ENCODE measurements at places on chromosomes 4 and X.

DNA sequence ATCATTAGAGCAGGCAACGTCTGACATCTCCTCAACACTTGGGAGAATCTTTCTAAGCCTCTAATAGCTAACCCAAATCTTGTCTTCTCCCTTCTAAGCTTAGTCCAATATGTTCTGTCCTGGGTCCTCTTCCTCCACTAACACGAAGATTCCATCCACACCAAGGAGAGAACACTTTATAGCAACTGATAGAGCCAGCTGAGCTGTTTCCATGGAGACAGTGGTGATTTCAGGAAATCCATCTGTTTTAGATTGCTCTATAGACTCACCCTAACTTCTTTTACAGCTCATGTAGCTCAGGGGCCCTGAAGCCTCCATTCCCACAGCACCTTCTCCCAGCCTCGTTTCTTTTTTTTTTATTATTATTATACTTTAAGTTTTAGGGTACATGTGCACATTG is 37.4 kb downstream of the SCD5 start:
- no peak for DNase-seq

- DNase-seq: no peak
These were observed 44.7 kb upstream of the UGT2B7 start for GRCh38 chr4:69051576-69051943.

GRCh38 chr4:102757681-102758080 is 3.1 kb downstream of the MANBA start:
- no peak for DNase-seq

DNA sequence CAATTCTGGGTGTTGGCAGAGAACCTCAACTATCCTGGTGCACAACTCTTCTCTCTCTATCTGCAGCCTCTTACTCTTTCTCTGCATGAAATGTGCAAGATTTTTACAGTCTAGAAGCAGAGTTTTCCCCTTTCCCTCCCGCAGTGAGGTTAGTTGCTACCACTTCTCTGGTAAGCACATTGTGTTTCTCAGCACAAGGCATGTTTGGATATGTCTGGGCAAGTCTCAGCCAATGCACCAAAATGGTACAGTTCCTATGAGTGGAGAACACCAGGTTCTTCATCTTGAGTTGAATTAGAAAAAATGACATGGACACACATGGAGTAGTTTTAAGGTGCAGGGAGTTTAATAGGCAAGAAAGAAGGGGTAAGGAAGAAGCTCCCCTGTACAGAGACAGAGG is 187.0 kb downstream of the CCNG2 start:
- no peak for DNase-seq

GRCh38 chr4:112516066-112516470 is at the start of gene NEUROG2:
Gene NEUROG2 (minus strand): TSS chr4:112516180. CDS start chr4:112515475, 705 bp downstream.
- DNase-seq: no peak

DNA sequence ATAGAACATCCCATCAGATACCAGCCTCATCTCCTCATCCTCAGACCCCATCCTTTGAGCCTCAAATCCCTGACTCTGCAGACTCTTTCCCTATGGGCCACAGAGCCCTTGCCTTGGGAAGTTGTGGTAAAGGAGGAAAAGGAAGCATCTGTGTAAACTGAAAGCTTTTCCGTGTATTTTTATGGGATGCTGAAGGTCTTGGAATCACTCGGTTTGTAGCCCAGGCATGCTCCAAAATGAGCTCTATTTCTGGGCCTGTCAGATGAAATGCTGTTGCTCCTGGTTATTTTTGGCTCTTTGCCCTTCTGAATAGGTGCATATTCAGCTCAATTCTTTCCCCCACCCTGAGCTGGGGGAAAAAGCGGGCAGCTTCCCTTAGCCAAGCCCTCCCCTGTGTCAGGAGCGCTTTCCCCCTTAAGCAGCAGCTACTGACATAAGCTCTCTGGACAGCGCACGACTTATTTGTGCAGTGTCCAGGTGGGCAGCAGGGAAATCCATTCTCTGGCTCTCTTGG is 5.0 kb upstream of the SEL1L3 start:
- no peak for DNase-seq

- no peak for DNase-seq
These were observed 521.4 kb downstream of the RPA4 start for GRCh38 chrX:97405031-97405660.

DNA sequence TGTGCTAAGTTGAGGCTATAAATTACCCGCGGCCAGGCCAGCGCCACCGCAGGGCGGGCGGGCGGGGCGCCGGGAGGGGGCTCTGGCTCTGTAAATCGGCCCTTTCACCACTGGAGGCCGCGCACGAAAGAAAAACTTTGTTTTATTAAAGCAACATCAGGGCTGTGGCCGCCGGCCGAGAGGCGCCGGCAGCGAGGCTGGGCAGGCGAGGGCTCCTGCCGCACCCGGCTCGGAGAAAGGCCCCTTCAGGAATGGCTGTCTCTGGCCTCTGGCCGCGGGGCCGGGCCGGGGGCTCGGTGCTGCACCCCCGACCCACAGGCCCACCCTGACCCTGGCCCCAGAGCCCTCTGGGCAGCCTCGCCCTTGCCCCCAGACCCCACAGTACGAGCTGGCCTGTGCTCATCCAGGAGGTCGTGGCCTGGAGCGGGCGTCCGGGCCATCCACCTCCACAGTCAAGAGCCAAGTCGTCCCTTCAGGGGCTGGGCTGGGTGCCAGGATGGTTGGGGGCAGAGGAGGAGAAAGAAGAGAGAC is 29.5 kb upstream of the FGFR3 start:
- no peak for DNase-seq

GRCh38 chr4:93199492-93199891 is 629.1 kb upstream of the ATOH1 start:
- DNase-seq: peak; percentile 11

GRCh38 chr4:56424697-56425514 is 10.5 kb downstream of the PPAT start:
- DNase-seq: no peak

- no peak for DNase-seq
These were observed 71.7 kb downstream of the ABLIM2 start for GRCh38 chr4:8086783-8087445.

DNA sequence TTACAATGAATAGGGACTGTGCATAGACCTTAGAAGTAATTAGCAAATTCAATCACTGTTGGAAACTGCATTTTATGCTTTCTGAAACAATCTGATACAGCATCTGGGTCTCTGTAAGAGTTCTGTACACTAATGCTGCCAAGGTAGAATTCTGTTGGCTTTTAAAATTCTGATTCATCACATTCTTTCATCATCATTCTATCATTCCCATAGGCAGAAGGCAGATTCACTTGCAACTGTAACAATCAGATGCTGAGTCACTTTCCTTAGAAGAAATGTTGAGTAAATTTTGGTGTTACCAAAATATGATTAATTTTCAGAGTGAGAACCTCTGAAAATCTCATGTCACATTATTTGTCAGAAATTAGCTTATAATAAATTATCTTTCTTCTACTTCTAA is 267.2 kb downstream of the MAPK10 start:
- DNase-seq: peak; percentile 18

Measured in HTR-8/SVneo (cell line).